ENCODE measurements at places on chromosomes 3 and 15.

DNA sequence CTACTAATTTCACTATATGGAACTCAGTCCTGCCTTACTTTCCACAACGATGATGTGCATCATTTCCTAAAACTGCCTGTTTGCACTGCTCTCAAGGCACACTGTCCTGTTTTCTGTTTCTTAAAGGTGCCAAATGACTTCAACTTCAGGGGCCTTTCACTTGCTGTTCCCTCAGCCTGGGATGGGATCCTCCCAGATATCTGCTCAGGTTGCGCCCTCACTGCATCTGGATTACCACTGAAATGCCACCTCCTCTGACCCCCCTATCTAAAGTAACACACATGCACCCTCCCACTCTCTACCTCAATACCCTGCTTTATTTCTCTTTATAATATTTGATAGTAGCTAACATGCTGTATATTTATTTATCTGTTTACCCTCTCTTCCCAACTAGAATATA, 123.8 kb upstream of the CMC1 start:
- DNase-seq: no peak

GRCh38 chr3:154970797-154971196, 109.3 kb upstream of the MME start:
- no peak for DNase-seq

- no peak for DNase-seq
These were observed 55.0 kb downstream of the RORA start for GRCh38 chr15:61173899-61174689.

- DNase-seq: no peak
These were observed 6.9 kb downstream of the DPPA4 start for GRCh38 chr3:109330405-109330804.

GRCh38 chr15:39680868-39681267, 100.0 kb downstream of the THBS1 start:
- DNase-seq: no peak

GRCh38 chr3:190182418-190183043, 61.8 kb upstream of the P3H2 start:
- peak; percentile 58 for DNase-seq

DNA sequence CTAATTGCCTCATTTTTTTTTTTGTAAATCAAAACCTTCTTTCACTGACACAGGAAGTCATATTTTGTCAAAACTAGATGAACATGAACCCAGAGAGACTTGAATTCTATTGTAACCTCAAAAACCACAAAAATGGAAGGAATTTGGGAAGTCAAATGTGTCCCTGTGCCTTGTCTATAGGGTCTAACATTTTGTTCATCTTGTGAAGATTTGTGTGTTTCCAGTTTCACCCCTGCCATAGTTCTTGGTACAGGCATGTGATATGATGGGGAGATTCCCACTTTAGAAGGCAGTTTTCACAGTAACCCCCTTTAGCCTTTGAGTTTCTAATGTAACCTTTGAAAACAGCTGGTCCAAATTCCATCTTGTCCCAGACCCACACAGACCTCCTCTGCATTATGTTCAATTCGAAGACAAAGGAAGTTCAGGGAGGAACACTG, 318.5 kb upstream of the ADAMTS9 start:
- DNase-seq: peak; percentile 82

DNA sequence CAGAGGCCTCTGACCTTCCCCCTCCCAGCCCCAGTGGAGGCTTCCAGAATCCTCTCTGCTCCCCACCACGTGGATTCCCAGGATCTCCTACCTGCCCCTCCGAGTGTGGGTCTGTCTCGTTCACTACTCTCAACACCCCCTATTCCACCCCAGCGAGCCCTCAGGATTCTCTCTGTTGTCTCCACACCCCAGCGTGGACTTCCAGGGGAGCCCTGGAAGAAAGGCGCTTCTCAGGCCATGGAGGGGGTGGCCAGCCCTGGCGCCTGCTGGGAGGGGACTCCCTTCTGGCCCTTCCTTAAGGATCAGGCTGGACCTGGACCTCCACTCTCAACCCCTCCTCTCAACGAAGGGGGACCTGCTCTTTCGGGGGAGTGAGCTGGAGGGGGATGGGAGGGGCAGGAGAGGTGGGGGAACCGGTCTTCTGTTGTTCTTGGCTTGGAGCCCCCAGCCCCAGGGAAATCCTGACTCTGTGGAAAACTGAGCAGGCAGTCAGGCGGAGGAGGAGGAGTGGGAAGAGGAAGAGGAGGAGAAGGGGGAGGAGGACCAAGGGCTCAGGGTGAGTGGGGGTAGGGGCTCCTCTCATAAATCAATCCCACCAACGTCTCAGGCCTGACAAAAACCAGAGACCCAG, 32.9 kb downstream of the EPHB3 start:
- no peak for DNase-seq

- no peak for DNase-seq
These were observed 40.4 kb downstream of the ACSBG1 start for GRCh38 chr15:78193731-78194567.

DNA sequence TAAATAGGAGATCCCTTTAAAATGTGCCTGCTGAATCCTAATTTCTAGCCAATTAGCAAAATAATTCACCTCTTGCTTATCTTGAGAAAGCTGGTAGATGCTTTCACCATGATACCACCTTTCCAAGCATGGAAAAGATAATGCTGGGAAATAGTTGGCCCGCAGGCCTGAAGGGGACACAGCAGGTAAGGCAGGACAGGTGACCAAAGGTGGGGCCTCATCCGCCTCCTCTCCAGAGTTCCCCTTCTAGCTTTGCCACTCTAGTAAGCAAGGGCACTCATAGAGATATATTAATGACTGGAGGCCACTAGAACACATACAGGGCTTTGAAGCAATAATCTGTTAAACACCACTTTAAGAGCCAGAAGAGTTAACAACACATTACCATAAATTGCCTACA, 45.5 kb downstream of the SATB1 start:
- DNase-seq: no peak

GRCh38 chr3:131804565-131805133, 230.2 kb downstream of the CPNE4 start:
- peak; percentile 12 for DNase-seq

GRCh38 chr15:34737477-34737876, 17.3 kb downstream of the GJD2 start:
- peak; percentile 33 for DNase-seq

DNA sequence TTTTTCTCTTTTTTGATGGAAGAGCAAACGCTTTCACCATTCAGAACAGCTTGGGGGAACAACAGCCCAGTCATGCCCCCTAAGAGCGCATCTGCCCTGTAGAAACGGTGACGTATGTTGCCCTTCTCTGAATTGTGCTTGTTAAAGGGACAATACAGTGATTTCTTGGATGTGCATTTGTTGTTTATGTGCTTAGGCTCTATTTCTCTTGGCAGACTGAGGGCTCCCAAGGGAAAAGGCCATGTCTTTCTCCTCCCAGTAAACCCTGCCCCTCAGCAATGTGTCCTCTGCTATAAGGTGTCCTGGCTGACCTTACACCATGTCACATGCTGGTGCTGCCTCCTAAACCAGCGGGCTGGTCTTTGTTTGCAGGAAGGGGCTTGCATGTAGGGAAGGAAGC, 346.1 kb downstream of the EPHB1 start:
- no peak for DNase-seq
